ENCODE measurements at places on chromosomes 2 and 18. TPM values are rescaled to one million over a fixed set of nuclear protein-coding genes. Genes with fewer than 3 reads are reported as not detected.

KIAA2012 gene
- total RNA-seq, result not detected

HOXD3 gene
- 2.2 TPM for total RNA-seq

DUSP2 gene
- total RNA-seq, result 0.37 TPM

C1D gene
- 18.4 TPM for total RNA-seq

M1AP gene
- not detected for total RNA-seq

Data from subcutaneous preadipocyte (primary cell).